Activated CD8-positive, alpha-beta T cell treated with anti-CD3 and anti-CD28 coated beads, Interleukin-2, amount 10 ng/mL, durations not matched to agents 7 days and 5 days (primary cell): ENCODE measurements at places on chromosomes 6 and 20. TPM values are rescaled to one million over a fixed set of nuclear protein-coding genes. Genes with fewer than 3 reads are reported as not detected.

Gene TNFRSF6B
- not detected for total RNA-seq

- no peaks in the 10 kb centered on the region for H3K4me1 ChIP-seq
- H3K4me3 ChIP-seq, result no peak overlapping the region
- H3K36me3 ChIP-seq, result no peaks in the 10 kb centered on the region
- H3K27me3 ChIP-seq, result peaks cover 19% of the 10 kb centered on the region
- no peak for DNase-seq
- no peak overlapping the region for H3K27ac ChIP-seq
Measured at GRCh38 chr6:87054143-87054833, 40.6 kb downstream of the CGA start.

DNA sequence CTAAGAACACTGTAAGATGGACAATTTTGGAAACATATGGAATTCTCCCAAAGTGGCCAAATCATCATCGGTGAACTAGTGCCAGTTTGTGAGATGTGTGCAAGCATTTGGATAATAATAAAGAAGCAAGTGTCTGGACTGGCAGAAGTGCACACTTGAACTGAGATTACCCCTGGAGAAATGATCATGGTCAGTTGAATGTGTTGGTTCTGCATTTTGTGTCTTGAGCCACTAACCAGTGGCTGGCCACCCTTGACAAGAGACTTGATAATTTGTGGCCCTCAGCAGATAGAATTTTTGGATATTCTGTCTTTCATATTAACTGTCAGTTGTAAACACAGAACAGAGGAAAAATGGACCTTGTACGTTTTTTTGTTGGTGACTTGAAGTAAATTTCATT, 37.4 kb downstream of the CITED2 start:
- no peak for DNase-seq
- H3K4me3 ChIP-seq, result no peak overlapping the region
- no peak overlapping the region for H3K27ac ChIP-seq
- no peaks in the 10 kb centered on the region for H3K4me1 ChIP-seq

DNA sequence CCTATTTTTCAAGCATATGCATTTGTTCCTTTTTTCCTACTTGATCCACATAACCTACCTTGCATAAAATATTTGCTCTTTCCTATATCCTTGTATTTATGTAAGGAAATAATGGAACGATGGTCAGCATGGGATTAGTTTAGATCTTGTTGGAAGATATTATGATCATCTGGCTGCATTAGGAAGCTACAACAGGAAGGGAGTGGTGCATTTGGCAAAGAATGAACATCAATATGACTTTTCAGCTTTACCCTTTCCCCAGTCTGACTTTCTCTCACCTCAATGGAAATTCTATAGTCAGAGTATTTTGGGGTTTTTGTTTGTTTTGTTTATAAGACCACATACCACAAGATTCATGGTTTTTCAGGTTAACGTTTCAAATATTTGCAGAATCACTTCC, 66.0 kb downstream of the HS3ST5 start:
- DNase-seq, result no peak
- H3K27ac ChIP-seq, result no peak overlapping the region
- no peaks in the 10 kb centered on the region for H3K4me1 ChIP-seq
- no peak overlapping the region for H3K4me3 ChIP-seq

Gene ASIP
- total RNA-seq, result not detected
